ENCODE measurements at places on chromosomes 7 and 10.

- DNase-seq: no peak
Observed at GRCh38 chr10:61078542-61079275, 134.7 kb upstream of the RHOBTB1 start.

GRCh38 chr7:75644589-75644988 lies 94.2 kb downstream of the HIP1 start:
- no peak for DNase-seq

DNA sequence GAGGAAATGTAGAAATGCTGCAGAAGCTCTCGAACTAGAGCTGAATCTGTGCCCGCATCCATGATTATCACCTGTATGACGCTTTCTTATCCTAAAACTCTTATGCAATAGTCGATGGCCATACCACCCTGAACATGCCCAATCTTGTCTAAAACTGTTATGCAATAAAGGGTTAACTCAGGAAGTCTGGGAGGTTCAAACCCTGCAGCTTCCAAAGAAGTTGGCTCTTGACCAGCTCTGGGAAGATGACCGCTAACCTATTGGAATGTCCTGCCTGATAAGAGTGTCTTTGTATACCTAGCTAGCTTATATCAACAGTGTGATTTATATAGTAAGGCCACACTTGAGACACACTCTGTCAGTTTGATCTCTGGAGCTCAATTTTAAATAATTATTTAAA lies 3.4 kb upstream of the C10orf88 start:
- no peak for DNase-seq

DNA sequence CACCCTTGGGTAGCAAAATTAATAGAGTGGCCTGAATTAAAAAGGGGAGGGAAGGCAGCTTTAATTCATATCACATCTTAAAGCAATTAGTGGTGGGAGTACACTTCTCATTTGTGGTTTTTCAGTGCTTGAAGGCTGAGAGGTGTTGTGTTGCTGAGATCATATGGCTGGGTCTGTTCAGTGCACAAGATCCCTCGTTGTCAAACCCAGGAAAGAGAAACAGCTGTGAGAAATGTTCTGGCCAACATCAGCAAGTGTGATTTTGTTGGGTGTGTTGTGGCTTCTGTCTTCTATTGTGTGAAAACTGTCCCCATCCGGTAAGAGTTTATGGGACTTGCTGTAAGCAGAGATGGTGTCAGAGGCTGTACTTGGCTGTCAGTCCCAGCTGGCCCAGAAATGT lies 197.9 kb upstream of the BMPER start:
- no peak for DNase-seq

- DNase-seq: no peak
Observed at GRCh38 chr7:36637417-36637816, 86.9 kb downstream of the AOAH start.

- no peak for DNase-seq
Observed at GRCh38 chr10:86706401-86706841, 38.1 kb downstream of the LDB3 start.

DNA sequence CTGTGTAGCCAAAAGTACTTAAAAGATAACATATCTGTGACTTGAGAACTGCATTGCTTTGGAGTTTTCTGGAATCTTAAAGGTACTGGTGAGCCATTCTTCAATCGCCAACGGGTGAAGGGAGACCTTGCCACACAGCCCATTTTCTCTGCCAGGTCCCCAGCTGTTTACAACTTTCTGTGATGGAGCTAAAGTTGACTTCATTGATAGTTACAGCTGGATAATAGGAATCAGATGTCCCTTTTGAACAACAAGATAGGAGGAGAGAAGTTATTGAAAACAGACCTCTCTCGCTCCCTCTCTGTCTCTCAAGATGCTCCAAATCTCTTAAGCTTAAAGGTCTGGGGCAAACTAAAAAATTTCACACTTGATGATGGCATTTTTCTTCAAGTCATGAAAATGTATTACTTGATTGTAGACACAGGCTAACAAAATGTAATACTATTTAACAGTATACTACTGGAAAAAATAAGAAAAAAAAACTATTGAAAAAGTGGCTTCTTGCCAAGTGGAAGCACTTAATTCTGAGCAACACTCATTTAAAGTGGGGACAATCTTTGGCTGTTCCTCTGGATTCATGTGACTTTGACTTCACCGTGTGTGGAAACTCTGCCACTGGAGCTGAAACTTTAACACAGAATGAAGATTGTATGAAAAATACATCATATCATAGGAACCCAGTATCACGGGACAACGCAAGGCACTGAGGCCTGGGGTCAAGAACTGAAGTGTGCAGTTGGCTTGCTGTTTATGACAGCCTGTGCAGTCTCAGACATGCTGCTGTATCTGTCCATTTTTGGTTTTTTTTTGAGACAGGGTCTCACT lies 78.4 kb upstream of the AFAP1L2 start:
- no peak for DNase-seq

- DNase-seq: no peak
Observed at GRCh38 chr7:44935583-44935982, 43.2 kb downstream of the MYO1G start.

DNA sequence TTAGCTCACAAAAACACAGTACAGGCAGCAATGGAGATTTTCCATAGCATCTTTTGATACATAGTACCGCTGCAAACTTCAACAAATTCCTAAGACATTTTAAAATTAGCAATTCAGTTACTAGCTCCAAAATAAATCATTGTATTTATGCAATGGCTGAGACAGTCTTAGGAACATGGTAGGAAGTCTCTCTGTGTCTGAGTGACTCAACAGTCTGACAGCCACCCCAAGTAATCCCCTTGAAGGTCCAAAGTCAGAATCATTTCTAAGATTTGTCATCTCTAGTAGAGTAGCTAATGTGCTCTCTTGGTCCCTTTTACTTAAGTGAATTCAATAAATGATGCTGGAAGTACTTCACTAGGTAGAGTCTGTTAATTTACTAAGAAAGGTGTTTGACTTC lies 93.8 kb upstream of the NOBOX start:
- no peak for DNase-seq

GRCh38 chr10:29517352-29517923 lies 117.3 kb downstream of the SVIL start:
- no peak for DNase-seq

- no peak for DNase-seq
Observed at GRCh38 chr10:50536617-50537240, 87.0 kb downstream of the SGMS1 start.

DNA sequence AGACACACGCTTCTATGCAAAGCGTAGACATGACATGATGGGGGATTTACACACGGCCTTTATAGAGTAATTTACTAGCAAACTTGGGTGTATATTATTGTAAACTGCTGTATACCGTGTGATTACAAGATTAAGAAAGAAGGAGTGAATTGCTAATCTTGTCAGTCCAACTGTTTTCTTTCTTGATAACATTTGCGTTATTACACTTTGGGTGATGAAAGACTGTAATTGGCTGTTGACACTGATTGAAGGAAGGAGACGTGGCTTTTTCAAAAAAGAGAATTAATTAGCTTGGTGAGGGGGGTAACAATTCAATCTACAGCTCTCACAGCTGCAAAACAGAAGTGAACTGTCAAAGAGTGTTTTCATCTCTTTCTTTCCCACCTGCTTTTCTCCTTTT lies 32.7 kb downstream of the SLC35B4 start:
- DNase-seq: no peak

- DNase-seq: no peak
Observed at GRCh38 chr10:13773496-13774170, 186.9 kb downstream of the PRPF18 start.

- DNase-seq: no peak
Observed at GRCh38 chr10:77977934-77978333, 51.4 kb upstream of the DLG5 start.

DNA sequence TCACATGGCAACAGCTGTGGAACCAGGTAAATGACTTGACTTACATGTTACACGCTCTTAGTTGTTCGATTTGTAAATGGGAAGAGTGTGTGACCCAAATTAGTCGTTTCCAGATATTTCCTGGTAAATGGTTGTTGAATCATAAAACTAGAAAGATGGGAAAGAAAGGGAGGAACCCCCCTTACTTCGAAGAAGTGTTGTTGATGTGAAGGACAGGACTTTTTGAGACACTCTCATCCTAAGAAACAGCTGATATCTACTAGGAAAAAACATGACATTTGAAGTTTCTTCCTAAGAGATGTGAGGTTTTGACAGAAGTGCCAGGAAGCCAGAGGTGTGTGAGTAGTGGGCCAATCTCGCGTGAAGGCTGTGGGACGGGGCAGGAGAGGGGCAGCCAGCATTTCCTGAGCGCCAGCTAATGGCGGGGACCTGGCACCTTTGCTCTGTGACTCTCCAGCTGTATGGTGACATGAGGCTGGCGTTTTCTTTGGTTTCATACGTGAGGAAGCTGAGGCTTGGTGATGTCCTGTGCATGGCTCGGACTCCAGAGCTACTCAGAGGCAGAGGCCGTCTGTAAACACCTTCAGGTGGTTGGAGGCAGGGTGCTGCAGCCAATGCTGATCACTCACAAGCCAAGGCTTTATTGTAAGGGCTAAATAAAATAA lies 53.7 kb downstream of the IKZF1 start:
- no peak for DNase-seq

Measured in putamen (tissue), 1 donor.